ENCODE measurements at places on chromosomes 5 and 9. TPM values are rescaled to one million over a fixed set of nuclear protein-coding genes. Genes with fewer than 3 reads are reported as not detected.

The SERF1A gene
- total RNA-seq = 23.3 TPM

- no peak for DNase-seq
Measured at GRCh38 chr5:32290922-32291321, 21.8 kb downstream of the MTMR12 start.

DNA sequence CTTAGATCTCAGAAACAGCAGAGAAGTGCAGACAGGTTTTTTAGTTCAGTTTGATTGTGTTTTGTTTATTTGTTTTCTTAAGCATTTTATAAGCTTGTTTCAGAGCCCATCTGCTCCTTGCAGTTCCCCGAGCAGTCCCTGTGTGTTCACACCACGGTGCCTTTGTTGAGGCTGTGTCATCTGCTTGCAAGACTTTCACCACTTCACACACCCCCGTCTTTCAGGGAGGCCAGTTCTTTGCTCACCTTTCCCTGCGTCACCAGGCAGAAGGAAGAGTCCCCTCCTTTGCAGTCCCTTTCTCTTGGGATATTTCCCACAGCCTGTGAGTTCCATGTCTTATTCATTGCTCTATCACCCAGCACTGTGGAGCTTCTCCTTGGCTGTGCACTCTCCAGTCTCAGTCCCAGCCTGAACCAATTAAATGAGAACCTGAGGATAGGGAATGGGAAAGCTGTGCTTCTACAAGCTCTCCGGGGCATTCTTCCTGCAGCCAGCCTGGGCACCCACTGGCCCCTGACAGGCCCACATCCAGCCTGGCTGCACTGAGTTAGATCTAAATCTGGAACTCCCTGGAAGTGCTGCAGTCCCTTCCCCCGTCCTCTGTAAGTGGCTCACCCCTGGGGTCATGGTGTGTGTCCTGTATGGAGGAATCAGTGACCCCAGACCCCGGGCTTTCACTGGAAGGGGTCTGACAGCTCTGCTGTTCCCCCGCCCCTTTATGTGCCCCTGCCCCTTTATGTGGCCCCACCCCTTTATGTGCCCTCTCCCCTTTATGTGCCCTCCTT lies 5.5 kb downstream of the MVB12B start:
- no peak for DNase-seq

DNA sequence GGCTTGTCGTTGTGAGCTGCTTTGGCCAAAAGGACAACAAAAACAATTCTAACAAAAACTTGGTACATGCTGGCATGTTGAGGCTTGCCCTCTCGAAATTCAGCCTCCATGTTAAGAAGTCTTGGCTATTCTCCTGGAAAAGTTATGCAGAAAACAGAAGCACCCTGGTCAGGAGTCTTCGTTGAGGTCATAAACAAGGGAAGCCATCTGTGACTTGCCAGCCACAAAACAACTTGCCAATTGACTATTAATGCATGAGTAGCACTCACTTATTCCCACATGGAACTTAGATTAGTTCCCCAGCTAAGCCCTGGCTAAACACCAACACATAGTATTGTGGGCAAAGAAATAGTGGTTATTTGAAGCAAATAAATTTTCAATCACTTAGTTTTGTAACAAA lies 521.0 kb upstream of the CHD1 start:
- no peak for DNase-seq

- DNase-seq = no peak
Measured at GRCh38 chr5:90287036-90287435, 122.5 kb downstream of the CETN3 start.

DNA sequence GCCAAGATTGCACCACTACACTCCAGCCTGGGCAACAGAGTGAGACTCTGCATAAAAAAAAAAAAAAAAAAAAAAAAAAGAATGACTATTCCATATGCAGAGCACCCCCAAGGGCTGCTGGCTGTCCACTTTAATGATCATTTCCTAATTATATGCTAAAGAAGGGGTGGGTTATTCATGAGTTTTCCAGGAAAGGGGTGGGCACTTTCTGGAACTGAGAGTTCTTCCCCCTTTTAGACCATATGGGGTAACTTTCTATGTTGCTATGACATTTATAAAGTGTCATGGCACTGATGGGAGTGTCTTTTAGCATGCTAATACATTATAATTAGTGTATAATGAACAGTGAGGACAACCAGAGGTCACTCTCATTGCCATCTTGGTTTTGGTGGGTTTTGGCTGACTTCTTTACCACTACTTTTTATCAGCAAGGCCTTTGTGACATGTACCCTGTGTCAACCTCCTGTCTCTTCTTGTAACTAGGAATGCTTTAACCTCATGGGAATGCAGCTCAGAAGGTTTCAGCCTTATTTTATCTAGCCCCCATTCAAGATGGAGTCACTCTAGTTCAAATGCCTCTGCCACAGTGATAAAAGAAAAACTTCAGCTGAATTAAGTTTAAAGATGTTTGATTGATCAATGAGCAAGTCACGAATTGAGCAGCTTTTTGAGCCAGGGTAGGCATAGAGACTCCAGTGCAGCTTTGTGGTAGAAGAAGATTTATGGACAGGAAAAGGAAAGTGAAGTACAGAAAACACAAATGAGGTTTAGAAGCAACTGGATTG lies 7.1 kb upstream of the NANS start:
- no peak for DNase-seq

The FAM221B gene
- total RNA-seq = 0.07 TPM

DNA sequence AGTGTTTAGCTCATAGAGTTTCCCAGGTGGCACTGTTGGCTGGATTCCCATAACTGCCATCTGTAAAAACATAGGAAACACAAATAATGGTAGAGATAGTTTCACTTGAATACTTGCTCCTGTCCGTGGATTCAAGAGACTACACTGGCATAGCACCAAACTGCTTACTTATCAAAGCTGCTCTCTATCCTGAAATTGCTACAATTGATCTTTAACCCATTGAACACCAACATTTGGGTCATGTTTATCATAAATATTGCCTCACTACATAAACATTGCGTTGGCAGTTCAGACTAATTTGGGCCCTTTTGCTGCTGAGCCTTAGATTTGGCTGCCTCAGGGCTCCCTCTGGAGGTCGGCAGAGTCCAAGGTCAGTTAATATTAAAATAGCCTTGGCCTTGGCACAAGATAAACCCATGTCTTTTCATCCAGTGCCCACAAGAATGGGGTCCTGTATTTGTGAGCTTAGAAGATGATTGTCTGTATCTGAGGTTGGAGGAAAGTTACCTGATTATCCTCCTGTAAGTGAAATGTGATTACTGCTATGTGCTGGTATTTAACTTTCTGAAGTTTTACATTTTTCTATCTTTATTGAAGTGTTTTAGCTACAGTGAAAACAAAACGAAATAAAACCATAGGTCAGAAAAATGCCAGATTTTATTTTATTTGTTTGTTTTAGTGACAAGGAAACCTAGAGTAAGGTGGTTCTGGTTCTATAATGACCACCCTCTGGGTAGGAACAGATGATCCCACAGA lies 4.0 kb upstream of the RANBP3L start:
- peak; percentile 42 for DNase-seq

The ROR2 gene
- total RNA-seq = 36.7 TPM

DNA sequence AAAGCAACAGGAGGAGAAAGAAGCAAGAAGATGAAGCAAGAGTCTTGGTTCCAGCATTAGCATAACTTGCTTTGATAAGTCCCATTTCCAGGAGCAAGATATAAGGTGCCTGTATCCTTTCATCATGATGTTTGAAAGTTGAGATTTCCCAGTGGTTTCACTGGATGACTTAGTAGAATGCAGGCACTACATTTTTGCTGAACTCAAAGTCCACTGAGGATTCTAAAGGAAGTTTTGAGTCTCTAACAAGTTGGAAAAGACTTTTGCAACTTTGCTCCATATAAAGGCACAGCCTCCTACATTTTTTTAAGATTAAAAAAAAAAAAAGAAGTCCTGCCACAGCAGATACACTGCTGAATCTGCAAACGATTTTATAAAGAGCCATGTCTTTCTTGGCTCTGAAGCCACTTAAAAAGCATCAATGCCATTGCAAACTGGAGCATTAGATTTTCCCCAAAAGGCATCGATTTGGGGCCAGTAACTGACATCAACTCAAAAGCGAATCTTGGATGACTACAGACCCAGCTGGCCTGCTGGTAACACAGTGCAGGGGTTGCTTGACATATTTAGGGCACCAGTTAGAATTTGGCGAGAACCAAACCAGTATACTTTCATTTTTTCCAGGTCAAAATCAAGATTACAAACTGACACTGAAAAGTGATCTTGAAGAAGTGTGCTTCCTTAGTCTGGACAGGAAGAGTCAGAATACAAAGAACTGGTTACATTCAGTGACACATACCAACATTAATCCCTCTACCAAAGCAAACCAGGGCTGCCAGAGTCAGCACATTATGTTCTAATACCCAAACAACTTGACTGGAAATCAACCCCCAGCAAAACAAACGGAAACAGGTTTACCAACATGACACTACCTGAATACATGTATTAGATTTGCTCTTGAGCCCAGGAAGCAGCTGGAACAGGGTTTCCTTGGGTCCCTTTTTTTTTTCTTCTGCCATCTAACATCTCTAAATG lies 39.1 kb upstream of the KCNV2 start:
- no peak for DNase-seq

DNA sequence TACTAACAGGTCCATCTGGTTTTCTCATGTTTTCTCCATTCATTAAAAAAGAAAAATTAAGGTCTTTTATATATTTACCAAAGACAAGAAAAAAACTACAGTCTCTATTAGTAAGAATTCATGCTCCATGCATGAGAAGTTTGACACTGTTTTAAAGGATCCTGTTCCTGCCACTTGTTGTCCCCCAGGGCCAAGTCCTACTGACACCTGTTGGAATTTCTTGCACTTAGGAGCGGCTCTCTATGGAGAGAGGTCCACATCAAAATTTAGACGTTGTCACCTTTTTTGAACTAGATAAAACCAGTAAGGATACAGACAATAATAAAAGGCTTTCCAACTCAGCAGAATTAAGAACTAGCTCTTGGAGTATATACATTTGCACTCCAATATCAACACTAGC lies 42.3 kb downstream of the PWWP2A start:
- no peak for DNase-seq

The FOXD4L5 gene
- 0.22 TPM for total RNA-seq

All from mesothelial cell of epicardium (in vitro differentiated cells).